ENCODE measurements at places on chromosomes 4 and X.
A peak's percentile ranks its signal among the peaks of the same experiment; 100 is the strongest.

DNA sequence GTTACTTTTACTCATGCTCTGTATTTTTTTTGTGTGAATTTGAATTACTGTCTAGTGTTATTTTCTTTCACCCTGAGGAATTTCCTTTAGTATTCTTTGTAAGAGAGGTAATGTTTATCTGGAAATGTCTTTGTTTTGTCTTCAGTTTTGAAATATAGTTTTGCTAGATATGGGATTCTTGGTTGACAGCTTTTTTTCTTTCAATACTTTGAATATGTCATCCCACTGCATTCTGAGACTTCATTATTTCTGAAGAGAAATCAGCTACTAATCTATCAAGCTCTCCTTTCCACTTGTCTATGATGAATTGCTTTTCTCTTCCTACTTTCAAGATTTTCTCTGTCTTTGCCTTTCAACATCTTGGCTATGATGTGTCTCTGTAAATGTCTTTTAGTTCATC lies 217.0 kb upstream of the CASK start:
- no peak for DNase-seq

DNA sequence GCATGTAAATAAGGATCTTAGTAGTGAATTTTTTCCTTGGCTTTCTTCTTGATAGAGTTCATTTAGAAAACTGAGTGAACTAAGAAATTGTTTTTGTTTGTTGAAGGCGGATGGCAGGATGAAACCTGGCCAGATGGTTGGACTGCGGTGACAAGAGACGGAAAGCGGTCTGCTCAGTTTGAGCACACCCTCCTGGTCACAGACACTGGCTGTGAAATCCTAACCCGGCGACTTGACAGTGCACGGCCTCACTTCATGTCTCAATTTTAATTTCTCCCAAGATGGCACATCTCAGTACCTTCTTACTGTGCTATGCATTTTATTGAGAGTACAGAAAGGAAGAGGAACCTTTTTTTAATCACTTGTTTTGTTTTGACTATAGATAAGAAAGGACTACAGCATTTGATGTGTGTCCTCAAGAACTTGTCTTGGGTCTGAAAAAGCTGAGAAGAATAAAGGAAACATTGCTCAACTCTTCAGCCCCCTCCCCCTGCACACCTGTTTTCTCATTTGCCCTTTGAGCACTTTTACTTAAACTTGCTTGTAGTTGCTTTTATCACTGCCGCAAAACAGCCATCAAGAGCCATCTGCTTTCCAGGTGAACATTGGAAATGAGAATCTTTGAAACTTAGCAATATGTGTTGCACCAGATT lies 27.4 kb downstream of the ADH5 start:
- no peak for DNase-seq

- DNase-seq: no peak
These were observed 586.6 kb downstream of the TLL1 start for GRCh38 chr4:166459621-166460020.

GRCh38 chr4:8352368-8353157 lies 83.0 kb downstream of the HTRA3 start:
- DNase-seq: no peak

DNA sequence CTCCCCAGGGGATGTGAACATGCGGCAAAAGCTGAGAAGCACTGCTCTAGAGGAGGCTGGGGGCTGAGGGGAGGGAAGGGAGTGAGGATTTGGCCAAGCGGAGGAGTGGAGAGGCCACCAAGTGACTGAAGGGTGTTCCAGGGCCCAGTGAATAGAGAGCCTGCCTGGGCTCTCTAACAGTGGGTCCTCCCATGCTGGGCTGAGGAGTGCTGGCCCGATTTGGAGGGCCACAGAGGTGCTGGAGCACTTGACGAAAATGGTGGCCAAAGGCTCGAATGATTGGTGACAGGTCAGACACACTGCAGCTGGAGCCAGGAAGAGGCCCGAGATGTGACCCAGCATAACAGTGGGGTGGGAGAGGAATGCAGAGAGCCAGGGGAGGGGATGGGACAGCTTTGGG lies 37.5 kb upstream of the MAP3K15 start:
- DNase-seq: no peak

- DNase-seq: no peak
These were observed 53.2 kb downstream of the MXRA5 start for GRCh38 chrX:3293251-3293650.

- DNase-seq: no peak
These were observed 70.5 kb upstream of the HGFAC start for GRCh38 chr4:3371033-3372001.

DNA sequence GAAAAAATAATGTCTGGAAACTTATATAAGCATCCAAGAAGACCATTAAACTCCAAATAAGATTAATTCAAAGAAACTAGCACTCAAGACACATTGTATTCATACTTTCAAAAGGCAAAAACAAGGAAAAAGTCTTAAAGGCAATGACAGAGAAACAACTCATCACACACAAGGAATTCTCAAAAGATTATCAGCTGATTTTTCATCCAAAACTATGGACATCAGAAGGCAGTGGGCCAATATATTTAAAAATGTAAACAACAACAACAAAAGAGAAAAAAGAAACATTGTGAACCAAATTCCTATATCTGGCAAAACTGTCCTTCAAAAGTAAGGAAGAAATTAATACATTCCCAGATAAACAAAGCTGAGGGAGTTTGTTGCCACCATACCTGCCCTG lies 711.4 kb upstream of the GALNTL6 start:
- DNase-seq: no peak

GRCh38 chr4:6380746-6381410 lies 91.5 kb downstream of the PPP2R2C start:
- DNase-seq: no peak

GRCh38 chr4:57132743-57133137 lies 22.6 kb upstream of the IGFBP7 start:
- DNase-seq: no peak

DNA sequence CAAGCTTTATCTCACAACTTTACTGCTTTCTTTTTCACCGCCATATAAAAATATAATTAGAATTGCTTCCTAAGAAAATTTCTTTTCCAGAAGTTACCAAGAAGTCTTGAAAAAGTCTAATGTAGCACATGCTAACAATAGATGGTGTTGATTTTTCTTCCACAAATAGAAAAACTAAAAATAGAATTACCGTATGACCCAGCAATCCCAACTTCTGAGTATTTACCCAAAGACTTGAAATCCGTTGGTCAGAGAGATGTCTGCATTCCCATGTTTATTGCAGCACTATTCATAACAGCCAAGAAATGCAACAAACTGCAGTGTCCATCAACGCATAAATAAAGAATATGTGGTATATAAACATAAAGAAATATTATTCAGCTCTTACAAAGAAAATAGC lies 17.8 kb upstream of the EDNRA start:
- no peak for DNase-seq

GRCh38 chr4:153114771-153115321 lies 89.4 kb upstream of the TRIM2 start:
- no peak for DNase-seq

DNA sequence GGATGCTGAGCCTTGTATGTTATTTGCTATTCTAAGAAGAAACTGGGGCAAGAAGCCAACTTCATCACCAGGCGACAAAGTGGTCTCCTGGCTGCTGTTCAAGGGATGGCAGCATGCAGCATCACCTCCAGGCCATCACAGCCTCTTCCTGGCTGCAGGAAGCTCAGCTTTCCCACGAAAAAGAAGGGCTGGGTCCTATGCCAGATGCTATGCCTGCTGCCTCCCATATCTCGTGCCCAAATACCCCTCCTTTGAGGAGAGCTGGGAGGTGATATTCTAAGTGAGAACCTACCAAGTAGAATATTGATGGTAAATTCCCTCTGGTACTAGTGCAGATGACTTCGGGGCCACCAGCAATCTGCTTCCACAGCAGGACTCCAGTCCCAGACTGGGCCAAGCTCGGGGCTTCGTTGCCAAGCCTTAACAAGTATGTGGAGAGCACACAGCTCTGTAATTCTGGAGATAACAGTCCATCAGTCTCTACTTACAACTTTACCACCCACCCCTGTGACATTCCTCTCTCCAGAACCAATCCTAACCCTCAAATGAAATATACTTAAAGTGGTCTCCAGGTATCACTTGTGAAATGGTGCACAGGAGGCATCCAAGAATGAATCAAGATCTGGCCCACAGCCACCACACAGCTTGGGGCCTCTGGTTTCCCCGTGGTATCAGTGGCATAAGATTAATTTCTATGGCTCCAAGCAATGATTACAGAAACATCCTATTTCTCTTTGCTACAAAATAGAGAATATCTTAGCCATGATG lies 149.3 kb downstream of the PALLD start:
- DNase-seq: no peak

GRCh38 chrX:47581731-47582647 lies at the start of gene TIMP1:
Gene TIMP1 (plus strand): TSS chrX:47582436. CDS start chrX:47583416, 980 bp downstream.
- DNase-seq: peak; percentile 44

DNA sequence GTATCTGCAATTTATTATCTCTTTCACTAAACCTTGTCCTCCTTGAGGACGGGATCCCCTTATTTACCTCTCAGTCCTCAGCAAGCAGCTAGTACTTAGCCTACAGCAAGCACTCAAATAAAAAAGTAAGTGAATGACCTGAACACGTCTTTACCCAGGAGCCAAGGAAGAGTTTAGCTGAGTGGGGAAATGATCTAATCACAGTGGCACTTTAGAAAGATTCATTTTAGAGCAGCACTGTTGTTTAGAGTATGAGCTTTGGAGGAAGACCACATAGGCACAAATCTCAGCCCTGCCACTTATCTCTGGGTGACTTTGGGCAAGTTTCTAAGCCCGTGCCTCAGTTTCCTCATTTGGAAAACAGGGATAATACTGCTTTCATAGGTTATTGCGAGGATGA lies 2.7 kb downstream of the FAM120C start:
- no peak for DNase-seq

DNA sequence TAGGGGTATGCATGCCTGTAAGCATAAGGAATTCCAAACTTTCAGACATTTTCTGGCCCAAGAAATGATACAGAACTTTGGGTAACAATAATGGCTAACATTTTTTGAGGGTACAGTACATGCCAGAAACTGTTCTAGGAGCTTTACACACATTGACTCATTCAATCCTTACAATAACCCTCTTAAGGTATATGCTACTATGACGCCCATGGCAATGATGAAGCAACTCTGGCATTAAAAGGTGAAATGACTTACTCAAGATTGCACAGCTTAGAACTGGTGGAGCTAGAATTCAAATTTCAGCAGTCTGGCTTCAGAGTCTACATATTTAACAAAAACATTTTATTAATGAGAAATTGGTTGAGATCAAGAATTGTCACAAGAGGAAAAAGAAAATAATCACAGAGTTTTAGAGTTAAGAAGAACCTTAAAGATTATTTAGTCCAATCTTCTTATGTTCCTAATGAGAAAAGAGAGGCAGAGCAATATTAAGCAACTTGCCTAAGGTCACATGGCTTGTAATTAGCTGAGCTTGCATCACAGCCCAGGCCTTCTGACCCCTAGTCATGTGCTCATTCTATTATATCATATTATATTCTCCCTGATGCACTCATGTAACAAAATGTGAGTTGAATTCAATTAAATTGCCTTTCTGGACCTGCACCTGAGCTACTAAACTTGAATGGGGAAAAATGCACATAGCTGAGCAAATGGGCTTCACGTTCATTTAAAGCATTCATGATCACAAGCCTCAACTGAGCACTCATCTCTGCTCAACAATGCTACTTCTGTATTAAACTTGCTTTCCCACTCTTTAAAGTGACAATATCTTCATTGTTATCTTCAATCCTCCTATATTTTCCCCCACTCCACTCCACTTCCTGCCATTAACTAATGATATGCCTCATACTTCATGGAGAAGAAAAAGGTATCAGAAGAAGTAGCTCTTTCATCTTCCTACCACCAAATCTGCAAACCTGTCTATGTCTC lies 73.2 kb downstream of the ENOX2 start:
- no peak for DNase-seq

- DNase-seq: no peak
These were observed 18.6 kb downstream of the FGFRL1 start for GRCh38 chr4:1030031-1030430.

DNA sequence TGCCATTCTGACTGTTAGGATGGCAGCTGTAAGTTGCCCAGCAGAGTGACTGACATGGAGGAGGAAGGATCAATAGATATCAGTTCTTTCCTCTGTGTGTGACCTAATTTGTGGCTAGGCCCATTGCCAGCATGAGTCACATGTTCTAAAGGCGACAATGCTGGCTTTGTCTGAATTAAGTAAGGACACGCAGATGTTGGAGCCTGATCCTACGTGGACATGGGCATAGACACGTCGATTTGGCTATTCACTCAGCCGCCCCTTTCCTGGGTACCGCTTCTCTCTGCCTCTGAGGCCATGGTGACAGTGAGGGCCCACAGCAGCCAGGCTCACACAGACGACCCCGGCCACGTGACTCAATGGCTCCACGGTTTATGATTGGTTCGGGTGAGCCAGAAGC lies 16.3 kb downstream of the PROM1 start:
- no peak for DNase-seq

DNA sequence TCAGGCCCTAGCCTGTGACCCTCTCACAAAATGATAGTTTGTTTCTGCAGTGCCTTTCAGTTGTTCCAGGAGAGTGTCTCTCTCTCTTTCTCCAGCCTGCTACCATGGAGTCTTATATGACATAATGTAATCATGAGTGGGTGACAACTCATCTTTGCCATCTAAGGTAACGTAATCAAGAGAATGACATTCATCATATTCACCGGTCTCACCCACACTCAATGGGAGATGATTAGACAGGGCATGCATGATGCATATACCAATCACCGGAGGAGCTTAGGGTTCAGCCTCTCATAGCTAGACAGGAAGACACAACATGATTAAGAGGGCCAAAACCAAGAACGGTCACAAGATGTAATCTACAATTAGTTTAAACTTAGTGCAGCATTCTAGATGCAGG lies 97.1 kb upstream of the FAM9B start:
- no peak for DNase-seq

Data from stimulated activated CD4-positive, alpha-beta T cell treated with anti-CD3 and anti-CD28 coated beads, Interleukin-1b, Interleukin-23, amount 100 ng/mL, for 1 hour (primary cell).